ENCODE measurements at places on chromosomes 1 and 21.

- no peak for DNase-seq
These were observed 11.2 kb downstream of the F11R start for GRCh38 chr1:161009602-161010211.

DNA sequence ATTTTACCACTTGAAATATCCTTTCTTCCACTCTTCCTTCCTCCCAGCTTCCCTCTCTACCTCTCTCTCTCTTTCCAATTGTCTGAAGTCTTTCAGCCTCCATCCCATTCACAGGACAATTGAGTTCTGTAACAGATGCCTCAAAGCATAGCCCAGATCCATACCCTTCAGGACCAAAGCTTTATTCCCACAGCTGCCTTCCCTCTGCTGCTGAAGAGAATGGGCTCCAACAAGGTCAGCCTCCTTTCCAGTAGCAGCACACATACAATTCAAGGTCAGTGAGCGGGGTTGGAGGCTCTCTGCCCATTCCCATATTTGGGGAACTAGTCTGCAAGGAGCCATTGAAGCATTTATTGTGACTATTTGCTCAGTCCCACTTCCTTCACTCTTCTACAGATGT lies 179.9 kb downstream of the DPYD start:
- DNase-seq = no peak

DNA sequence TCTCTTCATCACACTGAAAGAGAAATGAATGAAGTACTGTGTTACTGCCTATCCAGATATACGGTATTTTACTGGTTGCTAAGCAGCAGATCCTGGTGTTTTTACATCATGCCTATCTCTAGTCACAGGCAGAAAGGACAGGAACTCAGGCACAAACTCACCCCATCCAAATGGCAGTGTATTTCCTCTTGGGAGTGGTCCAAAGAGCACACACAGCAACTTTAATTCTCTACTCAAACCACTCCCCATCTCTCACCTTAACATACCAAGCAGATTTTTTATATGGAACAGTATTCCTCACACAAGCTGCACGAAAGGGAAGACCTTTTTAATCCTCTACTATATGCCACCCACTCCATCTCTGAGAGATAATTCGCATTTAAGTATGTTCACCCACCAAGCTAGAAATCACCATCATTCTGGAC lies 27.3 kb downstream of the EIF4G3 start:
- peak; percentile 89 for DNase-seq

DNA sequence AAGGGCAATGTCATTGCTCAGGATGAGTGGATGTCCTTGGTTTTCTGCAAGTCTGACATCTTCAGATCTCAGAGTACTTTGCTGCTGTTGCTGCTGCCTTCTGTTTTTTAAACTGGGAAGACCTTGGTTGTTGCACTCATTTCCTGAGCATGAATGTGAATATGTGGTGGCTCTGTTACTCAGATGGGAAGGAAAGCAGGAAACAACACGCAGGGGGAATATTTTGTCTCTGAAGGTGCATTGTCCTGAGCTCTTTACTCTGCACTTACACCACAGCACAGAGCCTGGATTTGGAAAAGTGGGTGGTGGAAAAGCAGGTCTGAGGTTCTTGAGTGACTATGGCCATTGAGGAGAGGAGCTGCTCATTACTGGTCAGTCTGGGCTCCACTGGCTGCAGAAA lies 36.3 kb downstream of the PTGFRN start:
- peak; percentile 29 for DNase-seq

- DNase-seq = no peak
These were observed 9.0 kb downstream of the MYOM3 start for GRCh38 chr1:24102961-24103360.

DNA sequence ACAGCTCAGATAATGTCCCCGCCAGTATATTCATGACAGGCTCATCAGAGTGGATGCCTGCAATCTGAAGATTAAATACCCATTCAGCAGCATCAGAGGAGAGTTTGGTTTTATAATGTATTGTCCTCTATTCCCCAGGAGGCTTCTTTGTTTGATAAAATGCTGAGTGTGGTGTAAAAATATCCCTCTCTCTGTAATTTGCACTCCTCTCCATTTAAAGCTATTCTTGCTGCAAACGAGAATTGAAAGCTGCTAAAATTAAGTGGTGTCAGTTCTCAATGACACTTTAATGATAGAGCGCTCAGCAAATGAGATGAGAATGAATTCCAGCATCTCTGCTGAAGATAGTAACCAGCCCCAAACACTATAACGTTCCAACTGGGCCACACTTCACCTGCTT lies 205.7 kb upstream of the RRP15 start:
- no peak for DNase-seq

Measured in dermis blood vessel endothelial cell (primary cell).